ENCODE measurements at places on chromosomes 2 and 18.

DNA sequence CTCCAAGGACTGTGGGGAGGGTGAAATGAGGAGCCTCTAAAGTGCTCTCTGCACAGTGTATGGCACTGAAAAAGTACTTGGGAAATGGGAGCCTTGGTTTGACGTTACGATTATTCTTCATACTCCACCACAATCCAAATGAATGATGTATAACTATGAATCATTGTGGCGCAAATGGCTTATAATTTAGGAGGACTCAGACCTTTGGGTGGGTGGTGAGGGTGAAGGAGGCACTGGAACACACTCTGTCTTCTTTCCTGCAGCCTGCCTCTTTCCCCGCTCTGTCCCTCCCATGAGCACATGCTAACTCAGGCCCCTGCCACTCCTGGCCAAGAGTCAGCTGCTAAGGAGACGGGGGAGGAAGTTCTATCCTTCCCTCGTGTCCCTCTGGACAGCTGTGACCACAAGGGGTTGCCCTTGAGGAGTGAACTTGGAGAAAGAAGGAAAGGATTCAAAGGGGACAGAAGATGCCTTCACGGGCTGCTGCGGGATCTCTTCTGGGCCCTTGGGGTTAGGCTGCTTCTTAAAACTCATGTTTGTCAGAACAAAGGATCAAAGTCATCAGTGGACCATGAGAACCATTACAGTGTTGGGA lies 36.5 kb downstream of the POLR1A start:
- no peak for DNase-seq

DNA sequence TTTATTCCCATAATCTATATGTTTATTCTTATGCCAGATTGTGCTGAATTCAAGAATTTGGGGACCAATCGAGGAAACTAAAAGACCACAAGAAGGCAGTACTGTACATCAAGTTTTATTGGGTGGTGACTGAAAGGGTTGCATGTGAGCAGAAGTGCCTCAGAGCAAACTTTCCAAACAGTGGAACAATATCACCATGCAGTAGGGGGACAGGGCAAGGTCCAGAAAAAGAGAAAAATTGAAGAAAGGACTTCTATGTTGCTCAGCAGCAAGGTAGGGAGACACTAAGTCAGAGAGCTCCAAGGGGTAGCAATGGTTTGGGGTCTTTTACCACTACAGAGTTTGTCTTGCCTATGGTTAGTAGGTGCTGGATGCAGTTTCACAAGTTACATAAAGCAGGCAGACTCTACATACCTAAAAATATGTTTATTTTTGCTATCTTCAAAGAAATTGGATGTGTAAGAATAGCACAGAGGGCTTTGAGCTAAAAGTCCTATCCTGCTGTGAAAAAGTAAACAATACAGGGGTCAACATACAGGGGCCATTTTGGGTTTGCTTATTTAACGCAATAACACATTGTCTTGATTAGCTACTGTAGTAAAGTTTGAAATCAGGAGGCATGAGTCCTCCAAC lies 43.8 kb upstream of the ZBTB14 start:
- no peak for DNase-seq

DNA sequence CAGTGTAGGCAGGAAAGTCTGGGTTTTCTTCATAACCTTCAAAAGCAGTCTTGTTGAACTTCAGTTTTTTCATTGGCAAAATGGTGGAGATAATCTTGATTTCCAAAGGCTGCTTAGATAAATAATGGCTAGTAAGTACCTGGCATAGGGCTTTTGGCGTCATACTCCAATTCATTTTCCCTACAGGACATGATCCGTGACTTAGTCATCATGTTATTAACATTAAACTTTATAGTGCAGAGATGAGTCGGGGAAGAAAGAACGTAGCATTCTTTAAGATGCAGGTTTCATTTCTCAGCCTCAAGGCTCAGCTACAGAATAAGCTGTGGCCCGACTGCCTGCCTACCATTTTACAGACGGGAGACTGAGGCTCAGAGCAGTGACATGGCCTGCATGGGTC lies 64.0 kb downstream of the RALBP1 start:
- DNase-seq = peak; percentile 23

- no peak for DNase-seq
Measured at GRCh38 chr18:38074298-38074876, 508.8 kb upstream of the CELF4 start.

- no peak for DNase-seq
Measured at GRCh38 chr18:10418836-10419235, 35.6 kb upstream of the APCDD1 start.

DNA sequence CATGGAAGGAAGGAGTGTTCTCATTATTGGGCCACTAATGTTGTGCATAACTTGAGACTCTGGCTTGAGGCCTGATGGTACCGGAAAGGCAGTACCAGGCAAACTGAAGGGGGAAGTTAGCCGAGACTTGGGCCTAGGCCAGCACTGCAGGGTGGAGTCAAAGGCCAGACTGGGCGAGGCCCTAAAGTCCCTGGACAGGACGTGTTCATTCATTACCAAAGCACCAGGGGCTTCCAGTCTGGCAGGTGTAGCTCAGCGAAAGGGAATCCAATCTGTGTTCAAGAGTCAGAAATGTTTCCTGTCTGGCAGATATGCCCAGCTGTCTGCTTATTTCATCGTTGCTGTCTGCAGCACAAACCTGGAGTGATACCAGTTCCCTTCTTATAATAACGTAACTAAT lies 4.7 kb upstream of the ITSN2 start:
- peak; percentile 18 for DNase-seq

GRCh38 chr2:221779614-221780067 lies 207.5 kb upstream of the EPHA4 start:
- peak; percentile 95 for DNase-seq

GRCh38 chr2:202848813-202849212 lies 22.8 kb downstream of the ICA1L start:
- DNase-seq = no peak

DNA sequence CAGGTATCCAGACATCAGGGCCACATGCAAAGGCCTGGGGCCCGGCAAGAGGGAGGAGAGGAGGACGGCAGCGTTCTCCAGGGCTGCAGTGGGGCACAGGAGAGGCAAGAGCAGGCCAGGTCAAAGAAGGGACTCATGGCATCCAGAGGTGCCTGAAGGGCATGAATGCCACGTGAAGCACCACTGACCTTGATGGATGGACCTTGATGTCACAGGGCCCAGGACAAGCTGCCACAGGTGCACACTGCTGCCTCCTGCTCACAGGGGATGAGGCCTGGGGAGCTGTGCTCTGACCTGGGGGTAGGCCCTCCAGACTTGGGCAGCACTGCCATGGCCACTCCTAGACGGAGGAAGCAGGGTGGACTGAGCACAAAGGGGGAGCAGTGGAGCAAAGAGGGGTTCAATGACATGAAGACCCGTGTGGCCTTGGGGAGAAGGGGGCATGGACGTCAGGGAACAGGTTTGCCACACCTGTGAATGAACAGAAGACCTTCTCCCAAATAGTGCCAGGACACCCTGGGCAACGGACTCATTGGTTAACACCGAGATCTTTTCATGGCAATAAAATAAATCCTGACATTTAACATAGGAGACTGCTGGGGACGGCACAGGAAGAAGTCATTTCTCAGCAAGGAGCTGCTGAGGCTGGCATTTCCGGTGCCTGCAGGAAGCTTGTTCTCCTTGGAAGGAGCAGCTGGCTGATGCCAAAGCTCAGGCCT lies 65.6 kb downstream of the EMX1 start:
- no peak for DNase-seq

- no peak for DNase-seq
Measured at GRCh38 chr18:23043803-23044376, 91.4 kb upstream of the CABLES1 start.

DNA sequence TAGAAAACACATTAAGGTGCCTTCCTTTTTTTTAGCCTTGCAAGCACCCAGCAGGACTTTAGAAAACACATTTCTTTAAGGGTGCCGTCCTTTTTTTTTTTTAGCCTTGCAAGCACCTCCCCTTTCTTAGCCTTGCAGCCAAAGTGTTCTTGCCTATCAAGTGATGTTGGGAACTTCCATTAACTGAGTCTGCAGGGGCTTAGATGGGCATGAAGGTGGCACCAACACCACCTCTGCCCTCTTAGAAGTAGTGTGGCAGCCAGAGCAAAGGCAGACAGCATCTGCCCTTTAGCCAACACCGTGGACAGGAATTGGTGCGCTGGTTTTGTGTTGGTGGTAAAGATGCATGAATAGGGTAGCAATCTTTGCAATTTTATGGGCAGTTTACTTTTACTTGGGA lies 211.6 kb upstream of the SP5 start:
- no peak for DNase-seq

GRCh38 chr2:101956465-101957438 lies 35.0 kb upstream of the IL1R2 start:
- DNase-seq = no peak

GRCh38 chr2:28134262-28134812 lies 243.8 kb downstream of the BABAM2 start:
- DNase-seq = no peak
